ENCODE measurements at places on chromosomes 11 and 22.

- no peak for DNase-seq
These were observed 15.2 kb upstream of the LDHA start for GRCh38 chr11:18379201-18379600.

DNA sequence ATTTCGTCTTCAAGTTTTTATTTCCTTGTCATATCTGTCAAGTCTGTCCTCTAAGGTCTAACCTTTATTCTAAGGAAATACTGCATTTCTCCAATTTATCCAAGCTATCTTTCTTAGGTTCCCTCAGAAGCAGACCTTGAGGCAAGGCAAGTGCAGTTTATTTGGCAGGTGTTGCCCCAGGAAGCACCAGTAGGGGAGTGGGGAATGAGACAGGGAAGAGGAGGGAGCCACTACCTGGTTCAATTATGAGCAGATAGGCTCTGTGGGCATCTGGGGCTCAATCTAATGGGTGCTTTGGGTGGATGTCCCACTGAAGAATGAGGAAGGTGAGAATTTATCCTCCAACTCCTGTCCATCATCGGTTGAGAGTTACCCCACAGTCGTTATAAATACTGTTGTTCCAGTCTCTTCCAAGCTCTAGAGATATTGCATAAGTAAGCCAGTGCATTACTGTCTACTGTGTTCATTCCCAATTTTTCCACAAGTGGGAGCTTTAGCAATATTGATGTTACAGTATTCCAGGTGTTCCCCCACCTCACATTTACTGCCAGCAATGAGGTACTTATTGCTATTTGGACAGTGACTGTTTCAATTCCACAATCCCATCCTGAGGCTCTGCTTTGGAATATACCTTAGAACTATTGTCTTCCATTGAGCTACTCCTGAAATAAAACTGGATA lies 154.9 kb upstream of the CEP126 start:
- no peak for DNase-seq

DNA sequence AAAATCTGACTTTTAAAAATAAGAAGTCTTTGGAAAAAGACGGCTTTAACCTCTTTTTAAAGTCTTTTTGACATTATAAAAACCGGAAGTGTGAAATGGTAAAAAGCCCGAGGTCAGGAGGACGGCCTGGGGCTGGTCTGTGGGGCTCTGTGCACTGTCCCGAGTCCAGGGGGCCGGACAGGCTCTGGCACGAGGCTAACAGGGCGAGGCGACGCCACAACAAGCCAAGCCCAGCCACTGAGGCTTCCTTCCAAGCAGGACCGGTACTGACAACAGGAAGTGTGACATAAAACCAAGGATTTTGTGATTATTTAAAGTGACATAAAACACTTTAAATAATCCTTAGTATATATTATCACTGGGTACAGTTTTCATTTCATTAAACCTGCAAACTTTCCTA lies 39.2 kb downstream of the BRD1 start:
- no peak for DNase-seq

DNA sequence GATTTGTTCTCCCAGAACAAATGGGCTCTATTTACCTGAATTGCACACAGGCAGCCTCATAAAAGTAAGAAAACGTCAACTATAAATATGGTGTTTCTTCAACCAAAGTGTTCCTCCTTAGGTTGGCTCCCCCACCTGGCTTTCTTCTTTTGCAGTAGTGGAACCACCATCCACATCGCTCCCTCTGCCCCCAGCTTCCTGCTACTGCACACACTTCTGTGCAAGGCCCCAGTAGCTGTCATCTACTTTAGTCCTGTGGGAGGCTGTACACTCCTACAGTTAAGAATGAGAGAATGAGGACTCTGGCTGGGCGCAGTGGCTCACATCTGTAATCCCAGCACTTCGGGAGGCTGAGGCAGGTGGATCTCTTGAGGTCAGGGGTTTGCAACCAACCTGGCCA lies 89.5 kb downstream of the BMAL1 start:
- no peak for DNase-seq

- DNase-seq, result no peak
These were observed 153.1 kb downstream of the BRD1 start for GRCh38 chr22:49674479-49675050.

- no peak for DNase-seq
These were observed 75.4 kb downstream of the GAB4 start for GRCh38 chr22:16932577-16932976.

DNA sequence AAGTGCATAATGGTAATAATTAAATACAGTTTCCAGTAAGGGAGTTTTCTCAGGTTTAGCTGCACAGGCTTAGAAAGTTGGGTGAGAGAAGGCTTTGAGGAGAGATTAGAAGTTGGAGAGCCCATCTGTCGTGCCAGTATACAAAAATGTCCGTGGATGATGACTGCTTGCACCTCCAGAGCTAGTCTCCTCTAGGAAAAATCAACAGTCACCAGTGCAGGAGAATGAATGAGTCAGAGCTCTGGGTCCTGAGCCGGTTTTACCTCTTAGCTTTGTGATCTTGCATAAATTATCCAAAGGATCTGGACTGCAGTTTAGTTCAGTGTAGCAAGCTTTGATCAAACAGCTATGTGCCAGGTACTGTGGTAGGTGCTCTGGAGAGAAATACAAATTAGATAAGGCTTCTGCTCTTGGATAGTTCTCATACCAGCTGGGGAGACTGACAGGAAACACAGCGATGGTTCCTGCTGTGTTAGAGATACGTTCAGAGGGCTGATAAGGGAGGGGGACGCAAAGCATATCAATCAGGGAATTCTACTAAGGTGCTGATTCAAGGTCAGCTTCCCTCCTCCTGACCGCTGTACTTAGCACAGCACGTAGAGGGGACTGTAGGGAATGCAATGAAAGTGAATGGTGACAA lies 125.9 kb downstream of the TEAD1 start:
- DNase-seq, result no peak

- DNase-seq, result no peak
These were observed 35.6 kb downstream of the ARL14EP start for GRCh38 chr11:30358536-30358935.

DNA sequence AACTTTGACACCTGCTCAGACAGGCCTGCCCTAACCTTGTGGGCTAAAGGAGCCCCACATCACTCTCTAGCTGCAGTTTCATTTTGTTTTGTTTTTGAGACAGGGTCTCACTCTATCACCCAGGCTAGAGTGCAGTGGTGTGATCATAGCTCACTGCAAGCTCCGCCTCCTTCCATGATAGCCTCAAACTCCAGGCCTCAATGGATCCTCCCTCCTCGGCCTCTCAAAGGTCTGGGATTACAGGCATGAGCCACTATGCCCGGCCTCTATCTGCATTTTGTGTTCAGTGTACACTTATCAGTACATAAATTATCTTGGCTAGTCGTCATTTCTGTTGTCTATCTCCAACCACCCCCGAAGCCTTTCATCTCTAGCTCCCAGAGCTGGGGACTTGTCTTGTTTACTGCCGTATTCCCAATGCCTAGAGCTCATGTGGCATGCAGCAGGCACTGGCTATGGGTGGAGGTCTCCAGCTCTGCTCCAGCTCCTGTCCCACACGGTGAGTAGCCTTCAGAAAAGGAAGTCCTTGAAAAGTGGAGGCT lies 22.1 kb upstream of the PEX26 start:
- DNase-seq, result no peak

DNA sequence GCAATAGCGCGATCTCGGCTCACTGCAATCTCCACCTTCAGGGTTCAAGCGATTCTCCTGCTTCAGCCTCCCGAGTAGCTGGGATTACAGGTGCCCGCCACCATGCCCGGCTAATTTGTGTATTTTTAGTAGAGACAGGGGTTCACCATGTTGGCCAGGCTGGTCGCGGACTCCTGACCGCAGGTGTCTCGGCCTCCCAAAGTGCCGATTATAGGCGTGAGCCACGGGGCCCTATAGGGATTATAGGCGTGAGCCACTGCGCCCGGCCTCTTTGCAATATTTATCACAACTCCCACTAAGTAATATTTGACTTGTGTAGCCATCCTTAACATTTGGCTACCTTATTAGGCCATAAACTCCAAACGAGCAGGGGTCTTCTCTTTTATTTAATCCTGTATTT lies 879 bp upstream of the CUL5 start:
- DNase-seq, result no peak

GRCh38 chr22:17161991-17162390 lies 2.9 kb upstream of the HDHD5 start:
- no peak for DNase-seq

DNA sequence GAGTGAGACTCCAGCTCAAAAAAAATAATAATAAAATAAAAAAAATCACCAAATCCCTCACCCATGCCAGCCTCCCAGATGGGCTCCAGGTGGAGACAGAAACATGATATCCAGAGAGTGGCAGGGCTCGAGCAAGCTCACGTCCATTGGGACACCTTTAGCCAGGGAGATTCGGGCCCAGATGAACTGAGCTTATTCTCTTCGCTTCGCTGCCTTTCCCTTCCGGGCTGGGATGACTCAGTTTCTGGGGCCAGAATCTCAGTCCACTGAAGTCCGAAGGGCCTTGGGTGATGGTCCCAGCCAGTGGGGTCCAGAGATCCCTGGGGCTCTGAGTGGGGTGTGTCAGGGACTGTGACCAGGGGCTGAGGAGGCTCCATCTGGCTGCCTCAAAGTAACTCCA lies 23.0 kb upstream of the MYEOV start:
- no peak for DNase-seq

All from CD8-positive, alpha-beta T cell (primary cell).